ENCODE measurements at places on chromosomes 12 and 14.

DNA sequence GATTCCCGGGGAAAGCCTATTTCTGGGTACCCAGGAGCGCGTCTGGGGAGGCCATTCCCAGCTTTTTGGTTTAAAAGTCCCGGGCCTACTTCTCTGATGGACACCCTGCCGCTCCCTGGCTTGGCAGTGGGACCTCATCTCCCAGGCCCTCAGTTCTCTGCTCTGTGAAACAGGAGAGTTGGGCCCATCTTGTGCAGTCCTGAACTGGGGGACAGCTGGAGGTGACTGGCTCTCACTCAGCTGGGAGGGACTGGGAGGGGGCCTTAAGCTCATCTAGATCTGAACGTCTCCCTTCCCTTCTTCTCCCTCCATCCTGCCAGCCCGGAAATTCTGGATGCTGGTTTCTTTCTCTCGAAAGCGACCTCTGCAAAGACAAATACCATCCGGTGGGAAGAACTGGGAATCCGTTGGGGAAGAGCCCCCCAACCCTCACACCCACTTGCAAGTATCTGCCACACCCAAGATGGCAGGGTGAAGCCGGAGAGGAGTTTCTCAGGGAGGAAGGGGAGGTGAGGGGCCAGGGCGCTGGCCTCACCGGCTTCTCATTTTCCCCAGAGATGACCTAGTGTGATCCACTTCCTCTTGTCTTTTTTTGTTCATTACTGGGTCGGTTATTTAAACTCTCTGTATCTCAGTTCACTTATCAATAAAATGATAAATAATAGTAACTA lies 1.4 kb downstream of the RIN3 start:
- no peak for DNase-seq

- DNase-seq = peak; percentile 87
Observed at GRCh38 chr12:101857043-101857558, 20.3 kb upstream of the DRAM1 start.

- DNase-seq = no peak
Observed at GRCh38 chr12:125181107-125181506, 115.9 kb downstream of the AACS start.

DNA sequence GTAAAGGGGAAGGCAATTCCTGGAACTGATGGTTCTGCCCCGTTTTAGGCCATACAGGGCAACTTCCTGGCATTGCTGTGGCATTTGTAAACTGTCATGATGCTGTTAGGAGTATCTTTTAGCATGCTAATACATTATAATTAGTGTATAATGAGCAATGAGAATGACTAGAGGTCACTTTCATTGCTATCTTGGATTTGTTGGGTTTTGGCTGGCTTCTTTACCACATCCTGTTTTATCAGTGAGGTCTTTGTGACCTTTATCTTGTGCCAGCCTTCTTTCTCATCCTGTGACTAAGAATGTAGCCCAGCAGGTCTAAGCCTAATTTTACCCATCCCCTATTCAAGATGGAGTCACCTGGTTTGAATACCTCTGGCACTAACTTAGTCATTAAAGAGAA lies 51.2 kb downstream of the TESPA1 start:
- no peak for DNase-seq

DNA sequence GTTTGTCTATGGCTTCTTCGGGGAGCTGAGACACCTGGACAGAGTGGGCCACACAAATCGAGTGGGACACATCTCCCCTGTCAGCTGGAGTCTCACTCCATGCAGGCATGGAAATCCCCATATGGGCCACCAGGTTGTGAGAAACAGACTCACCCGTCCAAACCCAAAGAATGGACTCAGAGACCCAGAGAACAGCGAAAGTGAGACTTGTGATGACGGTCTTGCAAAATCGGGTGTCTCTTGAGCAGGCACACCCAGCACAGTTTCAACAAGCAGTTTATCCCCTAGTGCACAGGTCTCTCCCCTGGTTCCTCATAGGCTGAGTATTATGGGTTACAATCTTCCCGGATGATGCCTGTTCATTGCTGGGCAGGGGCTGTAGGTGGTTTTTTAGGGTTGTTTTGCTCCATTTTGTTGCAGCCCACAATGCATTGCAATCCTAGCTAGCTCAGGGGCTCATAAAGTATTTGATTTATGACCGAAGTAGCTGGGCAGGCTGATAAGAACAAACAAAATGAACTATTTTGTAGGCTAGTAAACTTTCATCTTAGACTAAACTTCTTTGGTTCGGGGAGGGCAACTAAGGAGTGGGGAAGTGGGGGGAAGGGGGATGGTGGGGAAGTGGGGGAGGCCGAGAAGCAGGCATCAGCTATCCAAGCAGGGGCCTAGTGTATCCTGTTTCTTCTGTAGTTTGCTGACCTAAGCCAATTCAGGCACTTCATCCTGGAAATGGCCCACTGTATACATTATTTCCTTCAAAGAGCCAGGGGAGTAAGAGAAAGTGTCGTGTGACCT lies 45.3 kb downstream of the IQSEC3 start:
- no peak for DNase-seq

DNA sequence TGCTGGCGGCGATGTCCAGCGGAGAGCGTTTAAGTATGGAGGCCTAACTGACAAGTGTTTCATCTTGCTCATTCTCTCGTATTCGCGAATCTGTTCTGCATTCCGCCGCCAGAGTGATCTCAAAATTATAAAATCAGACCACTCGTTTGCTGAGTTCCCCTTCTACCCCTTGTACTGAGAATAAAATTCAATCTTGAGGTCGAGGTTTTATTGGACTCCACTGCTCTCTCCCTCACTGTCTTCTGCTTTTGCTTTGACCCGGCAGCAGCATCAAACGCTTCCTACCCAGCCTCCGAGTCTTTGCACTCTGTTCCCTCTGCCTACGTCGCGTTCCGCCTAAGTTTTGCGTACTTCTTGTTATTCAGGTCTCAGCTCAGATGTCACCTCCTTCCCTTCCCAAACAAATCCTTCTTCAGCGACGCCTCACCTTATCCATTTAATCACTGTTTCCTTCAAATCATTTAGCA lies 462 bp downstream of the KNTC1 start:
- DNase-seq = peak; percentile 39

- no peak for DNase-seq
Observed at GRCh38 chr14:30798516-30798915, 75.8 kb upstream of the COCH start.

- no peak for DNase-seq
Observed at GRCh38 chr12:24921251-24922038, 27.5 kb downstream of the BCAT1 start.

GRCh38 chr14:90849787-90850444 lies 33.7 kb upstream of the TTC7B start:
- no peak for DNase-seq

DNA sequence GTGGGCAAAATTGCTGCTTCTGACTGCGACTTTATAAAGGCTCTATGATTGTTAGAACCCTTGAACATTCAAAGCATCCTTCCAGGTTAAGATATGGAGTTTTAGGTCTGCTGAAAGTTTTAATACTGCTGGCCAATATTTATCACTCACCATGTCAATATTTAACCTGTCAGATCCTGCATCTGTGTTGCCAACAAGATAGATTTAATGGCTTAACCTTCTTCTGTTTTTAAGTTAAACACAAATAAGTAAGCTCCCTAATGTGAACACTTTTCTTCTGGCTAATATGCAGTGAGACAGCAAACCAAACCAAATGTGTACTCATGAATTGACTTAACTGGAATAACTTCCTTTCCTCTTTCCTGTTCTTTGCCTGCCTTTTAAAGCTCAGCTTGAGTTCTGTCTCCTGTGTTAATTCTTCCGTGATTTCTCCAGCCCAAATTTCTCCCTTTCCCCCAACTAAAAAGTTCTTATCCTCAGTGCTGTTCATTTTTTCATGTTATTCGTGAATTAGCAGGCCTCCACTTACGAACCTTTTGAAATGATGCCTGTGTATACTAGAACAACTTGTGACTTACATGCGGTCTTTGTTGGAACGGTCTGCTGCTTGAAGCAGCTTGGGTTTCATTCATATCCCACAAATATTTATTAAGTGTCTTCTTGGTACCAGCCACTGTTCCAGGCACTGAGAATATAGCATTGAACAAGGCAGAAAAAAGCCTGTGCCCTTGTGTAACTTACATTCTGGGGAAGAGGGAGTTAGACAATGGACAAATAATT lies 9.1 kb downstream of the FBXW8 start:
- no peak for DNase-seq

DNA sequence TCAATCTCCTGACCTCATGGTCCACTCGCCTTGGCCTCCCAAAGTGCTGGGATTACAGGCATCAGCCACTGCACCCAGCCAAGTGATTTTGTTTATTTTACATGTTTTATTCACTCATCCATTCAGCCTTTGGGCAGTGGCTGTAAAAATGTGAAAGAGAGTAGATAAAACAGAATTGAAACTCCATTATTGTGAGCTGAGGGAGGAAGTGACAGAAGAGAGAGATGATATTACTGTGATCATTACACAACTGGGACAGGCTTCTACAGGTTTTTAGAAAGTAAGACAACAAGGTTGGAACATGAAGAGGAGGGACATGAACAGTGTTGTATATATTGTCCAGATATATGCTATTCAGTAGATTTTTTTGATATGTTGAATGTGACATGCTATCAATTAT lies 25.0 kb downstream of the CREBL2 start:
- DNase-seq = no peak

- DNase-seq = no peak
Observed at GRCh38 chr14:81392976-81393643, 7.0 kb downstream of the STON2 start.

DNA sequence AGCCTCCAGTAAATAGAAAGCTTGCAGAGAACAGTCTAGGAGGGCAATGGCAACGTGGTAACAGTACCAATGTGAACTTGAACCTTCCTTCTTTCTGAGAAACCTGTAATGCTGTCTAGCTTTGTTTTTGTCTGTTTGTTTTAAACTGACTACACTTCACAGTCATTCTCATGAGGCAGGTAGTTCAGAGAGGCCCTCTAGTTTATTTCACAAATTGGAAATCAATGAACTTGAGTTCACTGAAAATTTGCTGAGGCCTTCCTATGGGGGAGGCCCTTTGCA lies 2.9 kb upstream of the ATP2A2 start:
- no peak for DNase-seq

DNA sequence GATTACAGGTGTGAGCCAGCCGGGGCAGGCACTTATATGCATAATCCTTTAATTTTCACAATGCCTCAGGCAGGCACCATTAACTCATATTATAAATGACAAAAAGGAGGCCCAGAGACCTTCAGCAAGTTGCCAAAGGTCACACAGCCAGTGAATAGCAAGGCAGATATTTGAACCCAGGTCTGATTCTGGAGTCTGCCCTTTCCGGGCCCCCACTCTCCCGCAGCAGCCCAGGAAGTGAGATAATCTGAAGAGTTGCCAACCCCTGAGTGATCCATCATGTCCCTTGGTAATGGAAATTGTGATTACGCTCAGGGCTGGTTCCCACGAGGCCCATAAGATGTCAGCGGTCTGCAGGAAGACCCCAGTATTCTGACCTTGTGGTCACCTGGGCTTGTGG lies 95.3 kb upstream of the MED13L start:
- DNase-seq = no peak

DNA sequence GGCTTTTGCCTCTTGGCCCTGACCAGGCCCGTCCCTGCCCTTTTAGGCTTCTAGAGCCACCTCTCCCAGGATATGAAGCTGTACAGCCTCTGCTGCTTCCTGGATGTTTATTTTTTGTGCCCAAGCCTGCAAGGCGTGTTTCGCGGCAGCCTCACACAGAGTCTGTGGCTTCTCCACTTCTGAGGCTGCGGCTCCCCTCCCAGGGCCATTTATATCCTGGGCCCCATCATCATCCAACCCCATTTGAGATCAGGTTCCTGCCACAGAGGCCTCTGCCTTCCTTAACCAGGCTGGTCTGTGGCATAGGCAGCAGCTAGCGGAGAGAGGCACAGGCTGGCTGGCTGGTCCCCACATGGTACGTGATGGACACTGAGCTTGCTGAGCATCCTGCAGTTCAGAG lies 114.1 kb upstream of the PWP1 start:
- DNase-seq = no peak

DNA sequence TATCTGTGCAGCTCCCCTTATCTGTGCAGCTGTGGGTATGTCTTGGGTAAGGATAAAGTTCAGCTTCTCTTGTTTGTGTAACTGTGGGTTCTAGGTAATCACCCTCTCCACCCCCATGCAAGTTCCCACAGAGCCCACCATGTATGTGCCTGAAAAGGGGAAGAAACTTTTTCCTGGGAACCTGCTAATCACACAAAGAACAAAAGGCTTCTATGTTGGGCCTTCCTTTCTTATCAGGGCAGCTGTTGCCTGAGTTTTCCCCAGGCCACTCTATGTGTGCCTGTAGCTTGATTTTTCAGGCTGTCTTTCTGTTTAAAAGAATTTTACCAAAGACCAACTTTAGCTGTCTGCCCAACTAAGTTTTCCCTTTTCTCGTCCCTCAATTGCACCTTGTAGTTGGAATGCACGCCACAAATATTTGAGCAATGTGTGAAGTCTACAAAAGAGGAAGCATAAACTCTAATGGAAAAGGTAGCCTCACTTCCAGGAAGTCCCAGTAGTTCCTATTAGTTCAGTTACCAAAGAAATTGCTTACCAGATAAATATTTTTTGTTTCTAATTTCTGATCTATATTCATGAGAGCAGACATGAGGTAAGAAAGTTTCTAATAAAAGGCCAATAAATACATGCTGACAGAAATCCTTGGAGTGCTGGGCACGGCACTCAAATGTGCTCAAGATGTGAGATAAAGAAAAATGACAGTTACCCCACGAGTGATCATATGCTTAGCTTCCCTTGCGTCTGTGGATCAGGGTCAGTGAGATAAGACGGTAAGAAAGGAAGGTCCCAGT lies 2.7 kb upstream of the GALC start:
- DNase-seq = peak; percentile 77

DNA sequence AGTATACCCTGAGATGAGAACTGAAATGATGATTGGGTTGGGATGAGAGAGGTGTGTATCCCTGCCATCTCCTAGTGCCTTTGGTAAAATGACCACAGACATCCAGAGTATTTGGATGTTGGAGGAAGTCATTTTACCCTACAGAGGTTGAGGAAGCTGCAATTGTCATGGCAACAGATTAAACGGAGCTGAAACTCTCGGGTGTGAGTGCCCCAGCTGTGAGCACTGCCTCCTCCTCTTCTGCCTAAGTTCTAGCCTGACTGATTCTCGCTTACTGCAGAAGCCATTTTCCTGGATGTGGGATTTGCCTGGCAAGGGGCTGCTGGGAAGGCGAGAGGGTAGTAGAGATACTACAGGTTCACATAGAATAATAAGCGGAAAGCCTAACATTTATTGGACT lies 10.3 kb upstream of the PPP4R4 start:
- DNase-seq = no peak

DNA sequence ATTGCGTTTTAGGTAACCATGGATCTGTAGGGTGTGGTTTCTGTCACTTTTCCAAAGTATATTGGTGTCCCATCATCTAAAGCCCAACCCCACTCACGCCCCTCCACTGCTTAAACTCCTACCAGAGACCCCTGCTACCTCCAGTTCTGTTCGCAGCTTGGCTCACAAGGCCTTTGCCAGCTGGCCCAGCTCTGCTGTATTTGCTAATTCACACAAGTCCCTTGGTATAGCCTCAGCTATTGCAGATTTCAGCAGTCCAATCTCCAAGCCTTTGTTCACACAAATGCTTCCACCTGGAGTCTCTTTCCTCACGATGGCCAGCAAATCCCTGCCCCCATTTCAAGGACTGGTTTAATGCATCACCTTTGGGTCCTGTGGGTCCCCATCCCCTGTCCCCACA lies 24.2 kb downstream of the ISCA2 start:
- DNase-seq = no peak

All from GF-D8 (cell line).